ENCODE measurements at places on chromosomes 1 and 21.
A peak's percentile ranks its signal among the peaks of the same experiment; 100 is the strongest.

- DNase-seq = no peak
These were observed 137.5 kb downstream of the NOS1AP start for GRCh38 chr1:162206749-162207635.

DNA sequence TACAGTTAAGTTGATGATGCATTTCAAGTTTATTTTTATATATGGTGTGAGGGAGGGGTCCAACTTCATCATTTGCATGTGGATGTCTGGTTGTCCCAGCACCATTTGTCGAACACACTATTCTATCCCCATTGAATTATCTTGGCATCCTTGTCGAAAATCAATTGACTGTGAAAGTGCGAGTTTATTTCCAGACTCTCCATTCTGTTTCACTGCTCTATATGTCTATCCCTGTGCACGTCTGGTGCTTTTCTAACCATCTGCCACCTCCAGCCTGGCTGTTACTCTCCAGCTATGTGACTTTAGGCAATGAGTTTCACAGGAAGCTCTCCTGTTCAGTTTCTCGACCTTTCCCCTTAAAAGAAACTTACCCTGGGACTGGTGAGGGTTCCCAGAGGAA, 137.1 kb upstream of the KLHDC7A start:
- DNase-seq = no peak

DNA sequence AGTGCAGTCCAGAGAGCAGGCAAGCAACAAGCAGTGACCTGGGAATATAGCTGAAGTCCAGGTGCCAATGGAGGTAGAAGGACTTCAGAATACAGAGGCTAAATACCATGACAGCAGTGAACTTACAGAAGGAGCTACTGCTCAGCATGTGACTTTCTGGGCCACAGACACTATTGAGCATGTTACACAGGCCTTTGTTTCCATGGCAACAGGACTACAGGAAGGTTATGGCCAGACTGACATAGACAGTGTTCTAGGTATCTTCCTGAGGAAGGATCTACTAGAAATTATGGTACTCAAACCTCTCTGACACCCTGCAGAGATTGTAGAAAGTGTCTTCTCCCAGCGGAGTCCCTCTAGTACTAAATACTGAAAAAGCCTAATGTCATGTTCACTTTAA, 11.0 kb downstream of the OR2M5 start:
- DNase-seq = no peak

- no peak for DNase-seq
These were observed 62.3 kb upstream of the ADARB1 start for GRCh38 chr21:45011911-45012661.

DNA sequence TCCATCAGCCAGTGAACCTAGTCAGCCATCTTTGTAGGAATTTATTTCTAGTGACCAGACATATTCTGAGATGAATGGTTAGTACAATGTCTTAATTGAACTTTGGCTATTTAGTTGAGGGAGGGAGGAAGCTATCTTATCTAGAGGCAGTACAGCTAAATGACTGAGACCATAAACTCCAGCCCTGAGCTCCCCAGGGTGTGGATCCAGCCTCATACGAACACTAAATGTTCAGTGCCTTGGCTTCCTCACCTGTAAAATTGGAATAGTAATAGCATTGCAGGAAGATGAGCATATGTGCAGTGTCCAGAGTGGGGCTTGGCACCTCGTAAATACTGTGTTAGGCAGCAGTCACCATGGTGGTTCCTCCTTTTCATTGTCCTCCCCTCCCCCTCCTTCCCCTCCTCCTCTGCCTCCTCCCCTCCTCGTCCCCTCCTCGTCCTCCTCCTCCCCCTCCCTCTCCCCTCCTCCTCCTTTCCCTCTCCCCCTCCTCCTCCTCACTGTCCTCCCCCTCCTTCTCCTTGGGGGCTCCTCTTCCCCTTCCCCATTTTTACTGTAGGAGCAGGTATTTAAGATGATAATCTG, 108.2 kb downstream of the GALNT2 start:
- no peak for DNase-seq

GRCh38 chr1:15100121-15100879, 53.2 kb upstream of the TMEM51 start:
- peak; percentile 25 for DNase-seq

DNA sequence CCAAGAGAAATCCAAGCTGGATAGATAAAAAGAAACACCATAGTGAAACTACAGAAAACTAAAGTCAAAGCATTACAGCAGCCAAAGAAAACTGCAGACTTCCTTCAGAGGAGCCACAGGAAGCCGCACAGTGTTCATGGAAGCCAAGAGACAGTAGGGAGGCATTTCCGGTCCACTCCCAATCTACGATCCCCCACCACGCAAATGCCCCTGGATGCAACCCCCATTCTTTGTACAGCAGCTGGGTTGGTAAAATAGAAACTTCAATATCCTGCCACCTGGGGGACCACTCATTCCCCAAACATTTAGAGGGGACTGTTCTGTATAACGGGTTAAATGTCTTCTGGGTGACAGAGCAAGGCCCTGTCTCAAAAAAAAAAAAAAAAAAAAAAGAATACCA, 43.9 kb upstream of the TSPEAR start:
- DNase-seq = no peak

DNA sequence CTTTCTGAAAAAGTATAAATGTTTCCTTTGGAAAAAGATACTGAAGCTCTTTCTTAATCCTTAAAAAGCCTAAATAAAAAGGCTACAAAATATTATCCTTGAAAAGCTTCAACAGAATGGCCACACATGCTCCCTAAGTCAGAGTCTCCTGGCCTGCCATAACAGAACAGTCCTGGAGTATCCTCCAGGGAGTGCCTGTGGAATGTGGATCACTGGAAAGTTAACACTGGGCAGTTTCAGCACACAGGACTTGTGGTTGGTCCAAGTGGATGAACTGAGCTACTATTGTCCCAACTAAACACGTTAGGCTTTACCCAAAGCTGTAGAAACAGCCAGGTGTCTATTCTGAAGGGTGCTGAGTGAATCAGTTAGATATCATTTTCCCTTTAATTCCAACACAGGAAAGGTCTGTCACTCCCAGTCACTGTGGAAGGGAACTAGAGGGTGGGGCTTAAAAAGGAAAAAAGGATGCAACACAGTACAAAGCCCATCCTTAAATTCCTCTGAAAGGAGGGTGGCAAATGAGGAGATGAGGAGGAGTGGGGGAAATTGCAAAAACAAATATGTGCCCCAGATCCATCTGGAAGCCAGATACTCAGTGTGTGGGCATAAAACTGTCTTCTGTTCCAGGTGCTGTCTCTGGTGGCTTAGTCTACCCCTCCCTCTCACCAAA, 196.3 kb upstream of the SPAG17 start:
- no peak for DNase-seq

DNA sequence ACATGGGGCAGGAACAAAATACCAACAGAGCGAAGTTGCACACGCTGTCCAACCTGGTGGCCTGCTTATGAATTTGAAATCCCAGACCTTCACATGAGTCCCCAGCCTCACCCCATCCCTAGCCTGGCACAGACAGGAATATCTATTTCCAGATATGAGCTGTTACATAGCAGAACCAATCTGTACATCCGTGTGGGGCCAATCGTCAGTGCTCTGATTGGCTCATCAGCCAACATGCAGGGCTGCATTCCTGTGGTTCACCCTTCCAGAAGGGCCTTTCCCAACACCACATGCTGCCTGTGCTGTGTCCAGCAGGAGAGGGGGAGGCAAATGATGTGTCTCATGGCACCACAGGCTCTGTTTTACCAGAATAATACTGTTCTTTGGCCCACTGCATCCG, 31.3 kb downstream of the CCN1 start:
- no peak for DNase-seq

DNA sequence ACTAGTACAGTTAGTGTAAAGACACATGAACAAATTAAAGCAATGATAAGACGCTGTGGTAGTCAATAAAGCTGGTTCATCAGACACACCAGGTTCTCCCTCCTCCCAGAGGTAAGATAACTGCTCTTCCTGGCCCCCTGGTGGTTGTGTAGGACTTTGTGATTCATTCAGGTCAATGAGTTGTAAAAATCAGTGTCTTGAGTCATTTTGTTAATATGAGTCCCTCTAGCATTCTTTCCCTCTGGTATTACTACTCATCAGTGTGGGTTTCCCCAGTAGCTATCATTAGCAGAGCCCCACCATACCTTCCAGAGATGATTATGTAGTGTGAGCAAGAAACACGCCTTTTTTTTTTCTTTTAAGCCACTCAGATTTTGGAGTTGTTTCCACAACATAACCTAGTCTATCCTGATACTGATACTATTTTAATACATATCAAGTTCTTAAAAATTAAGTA, 3.6 kb upstream of the SETDB1 start:
- peak; percentile 63 for DNase-seq

DNA sequence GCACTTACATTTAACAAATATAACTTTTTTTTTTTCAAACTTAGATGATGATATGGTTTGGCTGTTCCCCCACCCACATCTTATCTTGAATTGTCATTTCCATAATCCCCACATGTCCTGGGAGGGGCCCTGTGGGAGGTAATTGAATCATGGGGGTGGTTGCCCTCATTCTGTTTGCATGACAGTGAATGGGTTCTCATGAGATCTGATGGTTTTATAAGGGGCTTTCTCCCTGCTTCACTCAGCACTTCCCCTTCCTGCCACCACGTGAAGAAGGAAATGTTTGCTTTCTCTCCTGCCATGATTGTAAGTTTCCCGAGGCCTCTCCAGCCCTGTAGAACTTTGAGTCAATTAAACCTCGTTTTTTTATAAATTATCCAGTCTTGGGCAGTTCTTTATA, 432.6 kb downstream of the AMY1C start:
- DNase-seq = no peak

DNA sequence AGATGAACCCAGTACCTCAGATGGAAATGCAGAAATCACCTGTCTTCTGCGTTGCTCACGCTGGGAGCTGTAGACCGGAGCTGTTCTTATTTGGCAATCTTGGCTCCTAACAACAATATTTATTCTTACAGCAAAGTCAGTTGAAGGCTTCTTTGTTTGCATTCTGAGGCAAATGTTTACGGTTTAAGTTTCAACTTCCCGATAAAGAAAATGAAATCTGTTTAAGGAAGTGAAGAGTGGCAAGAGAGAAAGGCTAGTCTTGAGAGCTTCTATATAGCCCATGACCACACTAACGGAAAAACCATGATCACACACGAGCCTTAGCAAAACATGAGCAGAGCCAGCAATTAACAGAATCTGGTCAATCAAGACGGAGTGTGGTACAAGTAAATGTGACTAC, 122.6 kb upstream of the ZNHIT6 start:
- DNase-seq = no peak

GRCh38 chr1:114345930-114346479, 165.0 kb downstream of the TRIM33 start:
- no peak for DNase-seq

- no peak for DNase-seq
These were observed 27.6 kb upstream of the PKP1 start for GRCh38 chr1:201255479-201256362.

DNA sequence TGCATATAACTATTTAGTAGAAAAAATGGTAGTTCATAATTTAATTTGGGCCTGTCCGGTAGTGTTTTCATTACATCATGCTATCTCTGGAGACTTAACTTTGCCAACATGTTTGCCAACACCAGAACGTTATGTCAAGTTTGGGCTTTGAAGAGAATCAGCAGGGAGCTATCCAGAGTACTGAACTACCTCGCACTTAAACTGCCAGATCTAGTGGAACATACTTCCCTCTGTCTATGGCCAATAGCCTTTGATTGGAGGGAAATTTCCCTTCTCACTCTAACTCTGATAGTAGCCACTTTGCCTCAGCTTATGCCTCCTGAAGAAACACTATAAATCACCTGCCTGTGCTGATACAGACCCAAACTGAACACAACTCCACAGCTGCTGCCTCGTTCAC, 10.0 kb downstream of the LRRC53 start:
- DNase-seq = no peak

DNA sequence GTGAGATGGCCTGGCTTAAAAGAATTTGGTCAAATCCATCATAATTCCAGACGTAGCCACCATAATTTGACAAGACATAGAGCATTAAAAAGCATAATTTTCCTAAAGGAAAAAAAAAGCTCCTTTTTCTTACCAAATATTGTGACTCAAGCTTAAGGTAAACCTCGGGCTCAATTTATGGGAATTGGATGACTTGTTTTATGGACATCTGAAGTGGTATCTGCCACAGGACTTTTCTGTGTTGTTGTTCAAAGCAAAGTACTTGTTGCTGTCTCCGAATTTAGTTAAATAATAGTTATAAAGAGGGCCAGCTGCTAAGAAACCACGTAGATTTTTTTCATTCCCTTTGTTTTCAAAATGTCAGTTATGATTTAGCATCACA, 1.1 kb downstream of the MPZL1 start:
- no peak for DNase-seq

DNA sequence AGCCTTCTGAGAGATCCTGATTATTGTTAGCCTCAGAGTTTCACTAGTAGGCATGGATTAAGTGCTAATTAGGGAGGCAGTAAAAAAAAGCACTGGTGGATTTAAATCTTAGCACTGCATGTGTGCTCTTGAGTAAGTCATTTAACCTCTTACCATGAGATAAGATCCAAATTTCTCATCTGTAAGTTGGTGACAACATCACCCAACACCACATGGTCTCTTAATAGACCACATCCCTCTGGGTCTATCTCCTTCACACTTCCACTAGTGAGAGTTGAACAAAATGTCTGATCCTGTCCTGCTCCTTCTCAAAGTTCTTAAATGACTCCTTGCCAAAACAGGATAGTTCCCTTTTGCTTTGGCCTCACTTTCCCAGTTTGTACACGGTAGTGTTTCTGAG, 29.5 kb upstream of the DMRTA2 start:
- no peak for DNase-seq

DNA sequence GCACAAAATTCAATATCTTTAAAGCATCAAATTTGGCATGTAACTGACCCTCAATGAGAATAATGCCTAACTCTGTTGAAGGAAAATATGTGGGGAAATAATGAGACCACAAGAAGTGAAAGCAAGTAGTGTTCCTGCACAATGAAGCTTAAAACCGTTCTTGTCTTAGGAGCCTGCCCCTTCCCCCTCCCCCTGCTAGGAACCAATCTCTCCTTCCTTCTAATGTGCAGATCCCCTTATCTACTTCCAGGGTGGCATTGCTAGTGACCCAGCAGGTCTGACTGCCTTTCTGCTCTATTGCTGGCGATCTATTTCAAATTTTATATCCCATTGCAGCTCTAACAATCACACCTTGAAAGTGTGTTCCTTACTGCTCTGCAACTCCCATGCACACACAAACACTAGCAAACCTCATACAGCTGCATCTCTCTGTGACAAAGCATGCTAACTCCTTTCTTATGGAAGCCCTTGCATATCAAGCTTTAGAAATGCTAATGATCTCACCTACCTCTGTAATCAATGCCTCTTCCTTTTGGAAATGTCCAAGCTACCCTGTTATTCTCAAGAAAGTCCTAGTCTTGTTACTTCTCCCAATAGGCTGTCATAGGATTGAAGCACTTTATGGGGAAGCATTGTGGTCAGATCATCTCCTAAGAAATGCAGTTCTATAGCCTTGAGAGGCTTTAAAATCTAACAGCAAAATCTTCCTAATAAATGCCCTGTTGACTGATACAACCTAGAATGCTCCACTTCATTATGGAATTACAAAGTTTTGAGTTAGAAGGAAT, 26.5 kb downstream of the BCL9 start:
- no peak for DNase-seq

Measured in stimulated activated CD8-positive, alpha-beta memory T cell treated with anti-CD3 and anti-CD28 coated beads, Interleukin-4, amount 100 ng/mL, for 24 hours (primary cell).